ENCODE measurements at places on chromosomes 5 and 9. TPM values are rescaled to one million over a fixed set of nuclear protein-coding genes. Genes with fewer than 3 reads are reported as not detected.

DNA sequence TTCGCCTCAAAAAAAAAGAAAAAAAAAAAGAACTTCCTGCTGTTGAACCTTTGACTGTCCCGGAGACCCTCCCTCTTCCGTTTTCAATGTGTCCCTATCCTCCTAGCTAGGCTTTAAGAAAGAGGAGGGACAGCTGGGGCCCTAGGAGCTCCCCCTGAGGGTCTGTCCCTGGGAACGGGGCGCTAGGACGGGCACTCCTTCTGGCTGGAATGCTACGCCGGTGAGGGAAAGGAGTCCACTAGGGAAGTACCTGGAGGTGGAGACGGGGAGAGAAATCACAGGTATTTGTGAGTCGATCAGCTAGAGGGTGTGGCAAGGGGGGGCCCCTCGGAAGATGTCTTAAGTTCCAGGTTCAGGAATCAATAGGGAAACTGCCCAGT is 4.6 kb downstream of the SIT1 start:
- no peaks in the 10 kb centered on the region for H3K27me3 ChIP-seq
- peak overlapping the region; percentile 65 for H3K4me3 ChIP-seq
- peak; percentile 66 for DNase-seq
- no peaks in the 10 kb centered on the region for H3K36me3 ChIP-seq

ESM1 gene
- not detected for total RNA-seq

DNA sequence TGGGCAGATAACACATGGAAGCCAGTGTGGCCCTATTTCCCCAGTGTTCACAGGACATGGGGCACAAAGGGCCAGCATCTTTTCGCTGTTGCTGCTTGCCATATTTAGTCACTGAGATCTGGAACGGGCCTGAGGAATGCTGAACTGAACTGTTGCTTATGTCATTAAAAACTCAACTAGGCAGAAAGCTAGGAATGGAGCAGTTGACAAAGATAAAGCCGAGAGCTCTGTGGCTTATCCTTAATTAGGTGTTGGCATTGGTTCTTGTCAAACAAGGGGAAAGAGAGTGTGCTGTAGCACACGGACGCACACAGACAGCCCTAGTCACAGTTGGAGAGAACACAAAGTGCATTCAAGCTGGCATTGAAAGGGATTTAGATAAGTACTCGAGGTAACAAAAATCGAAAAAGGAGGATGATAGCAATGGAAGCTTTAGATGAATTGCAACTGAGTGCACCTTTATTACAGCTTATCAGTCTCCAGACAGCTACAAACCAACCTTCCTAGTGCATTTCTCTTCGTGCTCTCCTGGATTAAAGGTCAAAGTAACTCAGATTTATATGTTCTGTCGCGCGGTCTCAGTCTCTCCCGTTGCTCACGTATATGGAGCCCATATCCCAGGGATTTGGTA is 450.2 kb upstream of the ZNF608 start:
- H3K36me3 ChIP-seq = no peaks in the 10 kb centered on the region
- no peak for DNase-seq
- no peak overlapping the region for H3K27ac ChIP-seq
- H3K4me1 ChIP-seq = peaks cover 17% of the 10 kb centered on the region

GRCh38 chr5:60827201-60827600 is 16.9 kb downstream of the ELOVL7 start:
- no peaks in the 10 kb centered on the region for H3K36me3 ChIP-seq
- H3K27ac ChIP-seq = no peak overlapping the region
- H3K4me1 ChIP-seq = no peaks in the 10 kb centered on the region

DNA sequence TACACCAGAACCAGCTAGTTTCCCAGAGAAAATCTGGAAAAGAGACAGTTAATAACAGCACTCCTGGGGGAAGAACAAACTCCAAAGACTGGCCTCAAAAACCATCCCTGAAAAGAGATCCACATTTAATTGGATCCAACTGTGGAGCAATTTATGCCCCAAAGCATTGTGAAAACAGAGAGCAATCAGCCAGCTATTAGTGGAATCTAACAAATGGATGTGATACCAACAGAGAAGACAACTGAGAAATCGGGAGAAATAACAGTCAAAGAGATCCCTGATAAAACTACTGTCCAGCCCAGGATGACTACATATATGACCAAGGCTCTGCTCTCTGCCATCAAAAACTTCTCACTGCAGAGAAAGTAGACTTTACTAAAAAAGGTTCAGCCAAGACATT is 40.5 kb upstream of the TRIO start:
- H3K4me1 ChIP-seq = peaks cover 8% of the 10 kb centered on the region
- H3K27me3 ChIP-seq = no peaks in the 10 kb centered on the region
- H3K36me3 ChIP-seq = no peaks in the 10 kb centered on the region
- H3K4me3 ChIP-seq = no peak overlapping the region
- no peak overlapping the region for H3K27ac ChIP-seq
- DNase-seq = no peak

DNA sequence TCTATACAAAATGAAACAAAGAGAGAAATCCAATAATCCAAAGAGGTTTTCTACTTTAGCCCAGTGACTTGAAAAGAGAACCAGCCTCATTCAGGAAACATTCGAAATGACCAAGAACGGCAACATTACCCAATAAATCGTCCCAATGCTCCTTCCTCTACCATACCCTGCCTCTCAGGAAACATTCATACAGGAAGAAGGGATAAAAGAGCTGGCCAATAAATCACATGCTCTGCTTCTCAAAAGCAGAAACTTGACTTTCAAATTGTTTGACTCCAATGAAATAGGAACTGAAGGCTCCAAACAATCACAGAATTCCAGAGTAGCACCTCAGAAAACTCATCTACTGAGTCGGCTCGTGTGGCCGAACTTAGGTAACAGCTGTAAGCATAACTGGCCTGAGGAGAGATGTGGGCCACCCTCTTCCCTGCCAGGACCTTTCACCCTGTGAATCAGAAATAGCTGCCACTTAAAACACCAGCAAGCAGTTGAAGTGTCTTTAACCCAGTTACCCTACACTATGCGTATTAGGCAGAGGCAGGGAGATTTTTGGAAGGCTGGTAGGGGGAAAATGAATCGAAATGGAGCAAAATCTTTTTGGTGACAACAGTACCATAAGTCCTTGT is 14.6 kb downstream of the ARL15 start:
- H3K27me3 ChIP-seq = no peaks in the 10 kb centered on the region
- H3K27ac ChIP-seq = no peak overlapping the region
- peaks cover 7% of the 10 kb centered on the region for H3K4me1 ChIP-seq
- H3K36me3 ChIP-seq = no peaks in the 10 kb centered on the region
- no peak for DNase-seq
- no peak overlapping the region for H3K4me3 ChIP-seq

GRCh38 chr9:27085456-27085855 is 23.6 kb upstream of the TEK start:
- H3K27ac ChIP-seq = no peak overlapping the region
- no peaks in the 10 kb centered on the region for H3K4me1 ChIP-seq
- no peak overlapping the region for H3K4me3 ChIP-seq
- H3K27me3 ChIP-seq = no peaks in the 10 kb centered on the region
- no peak for DNase-seq

- no peak overlapping the region for H3K4me3 ChIP-seq
- no peaks in the 10 kb centered on the region for H3K27me3 ChIP-seq
- DNase-seq = no peak
- H3K27ac ChIP-seq = no peak overlapping the region
- H3K36me3 ChIP-seq = no peaks in the 10 kb centered on the region
- no peaks in the 10 kb centered on the region for H3K4me1 ChIP-seq
Measured at GRCh38 chr5:84614906-84615305, 230.2 kb upstream of the EDIL3 start.

DMRT1 gene
- total RNA-seq = not detected

GRCh38 chr5:100520348-100520747 is 14.8 kb upstream of the FAM174A start:
- no peak for DNase-seq
- H3K27ac ChIP-seq = no peak overlapping the region
- H3K4me3 ChIP-seq = no peak overlapping the region
- H3K36me3 ChIP-seq = no peaks in the 10 kb centered on the region

IPO11 gene
- total RNA-seq = 38.4 TPM

DNA sequence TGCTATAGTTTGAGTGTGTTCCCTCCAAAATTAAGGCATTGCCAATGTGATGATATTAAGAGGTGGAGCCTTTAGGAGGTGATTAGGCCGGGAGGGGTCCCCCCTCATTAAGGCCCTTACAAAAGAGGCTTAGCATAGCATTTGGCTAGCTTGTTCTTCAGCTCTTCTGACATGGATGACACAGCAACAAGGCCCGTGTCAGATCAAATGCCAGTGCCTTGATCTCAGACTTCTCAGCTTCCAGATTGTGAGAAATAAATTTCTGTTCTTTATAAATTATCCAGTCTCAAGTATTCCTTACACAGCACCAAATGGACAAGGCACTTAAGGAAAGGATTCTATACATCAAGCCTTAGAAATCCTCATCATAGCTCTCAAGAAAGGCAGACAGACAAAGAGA is 31.8 kb downstream of the SLC38A9 start:
- peaks cover 4% of the 10 kb centered on the region for H3K4me1 ChIP-seq
- no peak overlapping the region for H3K27ac ChIP-seq
- no peaks in the 10 kb centered on the region for H3K36me3 ChIP-seq
- DNase-seq = no peak
- H3K4me3 ChIP-seq = no peak overlapping the region
- no peaks in the 10 kb centered on the region for H3K27me3 ChIP-seq

- H3K36me3 ChIP-seq = no peaks in the 10 kb centered on the region
- no peaks in the 10 kb centered on the region for H3K4me1 ChIP-seq
- no peak overlapping the region for H3K4me3 ChIP-seq
- H3K27ac ChIP-seq = no peak overlapping the region
- DNase-seq = peak; percentile 65
- no peaks in the 10 kb centered on the region for H3K27me3 ChIP-seq
Measured at GRCh38 chr5:115309751-115310370, 13.4 kb upstream of the CCDC112 start.

GRCh38 chr5:62969409-62970120 is 390.9 kb downstream of the LRRC70 start:
- H3K36me3 ChIP-seq = no peaks in the 10 kb centered on the region
- no peak overlapping the region for H3K27ac ChIP-seq
- H3K27me3 ChIP-seq = no peaks in the 10 kb centered on the region
- H3K4me1 ChIP-seq = no peaks in the 10 kb centered on the region
- no peak overlapping the region for H3K4me3 ChIP-seq
- DNase-seq = peak; percentile 11

GRCh38 chr9:107246259-107247254 is 36.5 kb upstream of the RAD23B start:
- H3K36me3 ChIP-seq = no peaks in the 10 kb centered on the region
- H3K27ac ChIP-seq = no peak overlapping the region
- H3K4me3 ChIP-seq = no peak overlapping the region

GRCh38 chr5:140978260-140978659 is 12.0 kb downstream of the PCDHAC2 start:
- no peak overlapping the region for H3K27ac ChIP-seq
- H3K4me3 ChIP-seq = no peak overlapping the region
- H3K4me1 ChIP-seq = no peaks in the 10 kb centered on the region

DNA sequence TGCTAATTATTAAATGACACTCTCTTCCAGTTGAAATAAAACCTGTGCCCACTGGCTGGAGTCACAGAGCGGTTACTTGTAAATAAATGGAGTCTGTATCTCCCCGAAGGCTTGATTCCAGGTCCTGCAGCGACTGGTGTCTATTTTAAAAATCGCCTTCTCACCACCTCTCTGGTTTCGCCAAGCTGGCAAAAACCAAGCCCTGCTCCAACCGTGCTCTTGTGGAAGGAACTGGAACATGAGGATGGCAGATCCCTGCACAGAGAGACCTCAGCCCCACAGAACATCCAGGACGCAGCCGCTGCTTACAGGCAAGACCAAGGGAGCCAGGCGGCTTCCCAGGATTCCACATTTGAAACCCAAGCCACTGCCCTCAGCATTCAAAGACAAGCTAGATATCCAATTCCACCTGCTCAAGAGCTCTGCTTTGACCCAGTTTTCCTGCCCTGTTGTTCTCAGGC is 15.0 kb downstream of the SEMA4D start:
- 0 out of 2 replicates have a peak, but pooled peaks cover 13% of the 10 kb centered on the region for H3K27me3 ChIP-seq
- no peaks in the 10 kb centered on the region for H3K36me3 ChIP-seq
- no peak for DNase-seq
- no peak overlapping the region for H3K4me3 ChIP-seq
- H3K27ac ChIP-seq = no peak overlapping the region

TRIM7 gene
- total RNA-seq = 9.0 TPM

TAF11L10 gene
- not detected for total RNA-seq

- H3K4me3 ChIP-seq = no peak overlapping the region
- no peaks in the 10 kb centered on the region for H3K4me1 ChIP-seq
- no peak overlapping the region for H3K27ac ChIP-seq
- no peak for DNase-seq
Measured at GRCh38 chr9:1202512-1203280, 152.5 kb downstream of the DMRT2 start.

ZNF454 gene
- not detected for total RNA-seq

RASEF gene
- 12.6 TPM for total RNA-seq

DNA sequence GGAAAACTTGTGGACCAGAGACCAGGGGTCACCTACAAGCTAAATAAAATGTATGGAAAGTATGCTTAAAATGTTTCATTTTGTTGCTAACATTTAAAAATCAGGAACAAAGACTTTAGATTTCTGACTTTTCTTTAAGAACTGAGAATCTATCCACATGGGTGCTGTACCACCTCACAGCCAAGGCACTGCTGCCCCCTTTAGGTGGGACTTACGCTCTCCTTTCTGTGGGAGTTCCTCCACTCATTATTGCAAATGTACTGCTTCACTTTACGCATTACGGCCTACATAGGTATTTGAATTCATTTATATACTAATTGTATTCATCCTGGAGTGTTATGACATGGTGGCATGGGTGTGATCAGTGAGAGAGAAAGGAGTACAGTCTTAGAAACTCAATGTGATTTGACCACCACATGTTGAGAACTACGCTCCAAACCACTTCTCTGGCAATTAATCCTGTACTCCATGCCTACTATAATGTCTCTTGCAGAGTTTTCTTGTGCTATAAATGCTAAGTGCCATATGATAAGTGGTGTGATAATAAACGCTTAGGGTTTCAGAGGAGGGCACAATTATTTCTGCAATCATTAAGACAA is 24.7 kb upstream of the CETN3 start:
- no peak overlapping the region for H3K4me3 ChIP-seq
- DNase-seq = peak; percentile 73
- H3K4me1 ChIP-seq = no peaks in the 10 kb centered on the region

DNA sequence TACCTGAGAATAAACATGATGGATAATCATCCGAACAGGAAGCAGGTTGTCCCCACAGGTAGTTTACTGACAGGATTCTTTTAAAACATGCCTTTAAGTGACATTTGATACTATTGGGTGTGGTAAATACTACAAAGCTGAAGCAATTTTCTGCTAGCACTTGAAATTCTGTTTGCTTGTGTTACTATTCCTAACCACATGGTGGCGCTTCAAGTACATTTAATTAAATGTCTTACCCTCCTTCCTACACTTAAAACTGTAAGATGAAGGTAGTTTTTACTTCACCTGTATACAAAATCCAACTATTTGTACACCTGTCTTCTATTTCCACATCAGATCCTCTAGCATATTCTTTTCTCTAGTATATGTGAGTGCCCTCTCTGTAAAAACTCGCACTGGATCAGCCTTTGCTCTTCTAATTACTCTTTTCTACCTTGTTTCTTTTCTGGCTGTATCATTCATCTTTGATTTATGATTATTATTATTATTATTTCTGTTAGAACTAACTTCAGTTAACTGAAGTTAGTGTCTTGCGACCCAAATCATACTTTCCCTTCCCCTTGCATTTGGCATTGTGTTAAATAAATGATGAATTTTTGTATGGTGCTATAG is 18.4 kb downstream of the SLC25A46 start:
- H3K27me3 ChIP-seq = no peaks in the 10 kb centered on the region
- H3K27ac ChIP-seq = no peak overlapping the region
- peaks cover 37% of the 10 kb centered on the region for H3K36me3 ChIP-seq
- H3K4me3 ChIP-seq = no peak overlapping the region
- DNase-seq = peak; percentile 69
- no peaks in the 10 kb centered on the region for H3K4me1 ChIP-seq

Data from SJCRH30 (cell line).